Muscle of arm (tissue), 14 donors: ENCODE measurements at places on chromosomes 16 and 17. TPM values are rescaled to one million over a fixed set of nuclear protein-coding genes. Genes with fewer than 3 reads are reported as not detected.

DNA sequence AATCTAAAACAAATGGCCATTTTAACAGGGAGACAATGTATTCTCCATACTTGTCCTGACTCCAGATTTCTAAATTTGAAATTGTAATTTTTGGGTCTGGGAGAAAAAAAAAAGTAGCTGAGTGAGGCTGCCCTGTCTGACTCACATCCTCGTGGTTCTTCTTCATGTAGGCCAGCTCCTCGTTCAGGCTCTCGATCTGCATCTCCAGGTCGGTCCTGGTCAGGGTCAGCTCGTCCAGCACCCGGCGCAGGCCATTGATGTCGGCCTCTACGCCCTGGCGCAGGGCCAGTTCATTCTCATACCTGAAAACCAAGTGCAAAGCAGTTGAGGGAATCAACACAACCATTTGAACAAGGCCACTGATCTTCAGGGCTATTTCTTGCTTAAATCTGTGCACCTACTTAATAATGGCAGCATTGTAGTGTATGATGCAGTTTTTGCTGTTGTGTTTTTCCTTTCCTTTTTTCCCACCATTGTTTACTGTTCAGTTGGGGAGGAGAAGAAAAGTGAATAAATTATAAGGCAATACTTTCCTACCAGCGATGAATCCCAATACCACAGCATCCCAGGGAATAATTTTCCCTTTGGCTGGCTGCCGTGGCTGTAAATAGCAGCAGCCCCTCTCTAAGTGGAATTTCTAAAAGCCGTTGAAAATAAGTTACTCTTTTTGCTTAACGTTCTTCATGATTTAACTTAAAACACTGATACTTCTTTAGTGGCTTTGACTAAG lies 2.2 kb downstream of the KRT12 start:
- peak; percentile 10 for DNase-seq

Gene SMYD4
- polyA plus RNA-seq: 7.7 TPM

- DNase-seq: no peak
Observed at GRCh38 chr16:66475232-66475631, 48.1 kb downstream of the BEAN1 start.

DNA sequence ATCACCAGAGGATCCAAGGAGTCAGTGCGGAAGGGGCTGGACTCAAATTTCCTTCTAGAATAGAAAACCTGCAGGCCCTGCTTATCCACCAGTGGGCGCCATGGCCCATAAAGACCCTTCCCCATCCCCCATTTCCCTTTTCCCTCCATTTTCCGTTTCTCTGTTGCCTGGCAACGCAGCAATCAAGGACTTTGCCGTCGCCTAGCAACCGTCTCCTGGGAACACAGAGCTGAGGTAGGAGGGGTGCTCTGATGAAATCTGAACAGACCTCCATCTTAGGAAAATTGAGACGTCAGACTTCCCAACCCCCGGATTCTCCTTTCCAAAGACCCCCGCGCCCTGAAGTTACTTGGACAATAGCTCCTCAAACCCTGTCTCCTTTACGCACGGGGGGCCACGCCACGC lies 5.7 kb downstream of the DLG4 start:
- peak; percentile 90 for DNase-seq

DNA sequence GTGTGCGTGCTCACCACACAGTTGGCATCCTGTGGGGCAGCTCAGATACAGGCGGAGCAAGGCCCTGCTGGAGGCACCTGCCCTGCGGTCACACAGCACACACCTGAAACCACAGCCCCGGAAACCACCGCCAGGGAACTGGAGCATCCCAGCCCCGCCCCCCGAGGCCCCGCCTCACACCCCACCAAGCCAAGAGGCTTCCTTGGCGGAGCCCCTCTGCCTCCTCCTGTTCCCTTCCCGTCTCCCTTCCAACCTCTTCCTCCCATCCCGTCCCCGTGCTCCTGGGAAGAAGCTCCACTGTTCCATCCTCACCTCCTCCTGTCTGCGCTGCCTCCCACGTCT lies 205.5 kb downstream of the NTN1 start:
- DNase-seq: no peak

- no peak for DNase-seq
Observed at GRCh38 chr16:10504404-10504885, 76.0 kb downstream of the EMP2 start.

Gene ABCA3
- polyA plus RNA-seq: 14.1 TPM

DNA sequence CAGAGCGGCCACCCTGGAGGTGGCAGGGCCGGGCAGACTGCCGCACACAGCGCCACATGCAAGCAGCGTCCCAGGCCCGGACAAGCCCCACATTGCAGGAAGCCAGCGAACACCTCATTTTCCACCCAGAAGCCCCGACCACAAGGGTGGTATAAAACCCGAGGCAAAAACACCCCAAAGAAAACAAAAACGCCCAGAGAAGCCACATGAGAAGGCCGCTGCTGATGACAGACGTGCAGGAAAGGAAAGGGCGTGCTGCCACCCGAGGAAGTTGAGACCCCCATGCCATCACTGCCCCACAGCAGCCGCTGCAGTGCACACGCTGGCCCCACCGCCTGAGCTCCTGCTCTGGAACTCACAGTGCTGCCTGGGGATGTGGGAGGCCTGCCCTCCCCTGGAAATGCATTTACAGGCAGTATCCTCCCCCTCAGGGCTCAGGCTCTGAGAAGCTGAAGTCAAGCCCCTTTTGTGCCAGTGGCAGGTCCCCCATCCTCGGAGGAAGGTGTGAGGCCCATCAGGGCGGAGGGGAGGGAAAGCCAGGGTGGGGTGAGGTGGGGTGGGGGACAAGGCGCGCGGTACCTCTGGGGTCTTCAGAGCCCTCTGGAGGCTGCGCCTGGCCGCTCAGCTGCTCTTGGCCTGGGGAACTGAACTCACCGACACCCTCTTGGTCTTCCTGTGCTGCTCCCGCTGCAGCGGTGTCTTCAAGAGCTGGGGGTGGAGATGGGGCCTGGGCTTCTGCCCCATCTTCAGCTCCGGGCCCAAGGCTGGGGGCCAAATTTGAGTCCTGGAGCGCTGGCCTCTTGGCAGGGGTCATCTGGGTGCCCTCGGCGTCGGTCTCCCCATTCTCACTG lies 62.0 kb downstream of the IL21R start:
- DNase-seq: no peak

Gene ABCA9
- not detected for polyA plus RNA-seq

DNA sequence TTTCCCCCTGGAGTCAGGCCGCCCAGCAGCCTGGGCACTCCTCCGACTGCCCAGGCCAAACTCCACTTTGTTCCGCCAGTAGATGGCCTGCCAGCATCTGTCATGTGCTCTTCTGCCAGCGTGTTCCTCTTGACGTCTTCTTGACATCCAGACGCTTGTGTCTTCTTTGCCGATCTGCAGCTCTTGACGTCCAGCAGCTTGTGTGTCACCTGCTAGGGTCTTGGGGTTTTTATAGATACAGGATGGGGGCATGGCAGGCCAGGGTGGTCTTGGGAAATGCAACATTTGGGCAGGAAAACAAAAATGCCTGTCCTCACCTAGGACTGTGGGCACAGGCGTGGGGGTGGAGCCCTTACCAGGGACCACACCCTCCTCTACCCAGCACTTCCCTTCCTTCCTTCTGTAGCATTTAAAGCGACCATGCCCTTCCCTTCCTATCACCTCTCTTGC lies 88.7 kb downstream of the BMERB1 start:
- DNase-seq: no peak

Gene LPO
- 0.37 TPM for polyA plus RNA-seq

Gene SCGB1C2
- not detected for polyA plus RNA-seq

Gene IL34
- 5.8 TPM for polyA plus RNA-seq
